ENCODE measurements at places on chromosomes 11 and 22. TPM values are rescaled to one million over a fixed set of nuclear protein-coding genes. Genes with fewer than 3 reads are reported as not detected.

DNA sequence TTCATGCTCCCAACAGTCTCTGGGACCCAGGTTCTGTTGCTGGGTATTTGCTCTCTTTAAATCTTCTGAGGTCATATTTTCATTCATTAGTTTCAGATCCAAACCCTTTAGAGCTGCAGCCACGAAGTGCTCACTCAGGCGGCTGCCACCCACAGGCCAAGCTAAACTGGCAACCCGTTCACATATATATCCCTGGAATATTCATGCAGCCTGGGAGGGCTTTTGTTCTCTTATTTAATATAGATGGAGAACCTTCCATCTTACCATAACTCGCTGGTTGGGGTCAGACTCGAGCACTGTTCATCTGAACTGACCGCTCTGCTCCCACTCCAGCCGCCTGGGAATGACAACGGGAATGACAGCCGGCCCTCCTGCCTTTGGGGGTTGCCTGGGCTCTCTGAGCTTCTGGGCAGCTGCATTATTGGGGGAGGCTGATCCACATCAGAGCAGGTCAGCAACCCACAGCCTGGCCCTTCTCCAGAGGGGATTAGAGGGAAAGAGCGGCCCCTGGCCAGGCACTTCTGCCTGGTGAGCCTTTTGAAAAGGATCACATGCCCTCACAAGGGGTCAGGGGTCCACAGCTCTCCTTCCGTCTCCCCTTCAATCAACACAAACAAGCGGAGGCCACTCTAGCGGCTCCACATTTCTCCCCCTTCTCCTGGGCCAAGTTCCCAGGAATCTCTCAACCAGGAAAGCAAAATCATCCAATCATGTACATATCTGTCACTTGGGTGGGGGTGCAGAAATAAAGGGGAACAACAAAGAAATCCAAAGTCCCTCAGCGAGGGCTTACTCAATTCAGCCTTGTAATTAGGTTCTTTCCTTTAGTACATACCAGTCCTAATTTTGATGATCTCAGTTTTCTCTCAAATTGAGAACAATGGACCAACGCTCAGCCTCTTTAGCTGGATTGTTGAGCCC is 11.8 kb downstream of the TMEM184B start:
- peak; percentile 66 for ATAC-seq

- no peak for ATAC-seq
Observed at GRCh38 chr22:39967103-39967829, 7.1 kb downstream of the TMA7B start.

DNA sequence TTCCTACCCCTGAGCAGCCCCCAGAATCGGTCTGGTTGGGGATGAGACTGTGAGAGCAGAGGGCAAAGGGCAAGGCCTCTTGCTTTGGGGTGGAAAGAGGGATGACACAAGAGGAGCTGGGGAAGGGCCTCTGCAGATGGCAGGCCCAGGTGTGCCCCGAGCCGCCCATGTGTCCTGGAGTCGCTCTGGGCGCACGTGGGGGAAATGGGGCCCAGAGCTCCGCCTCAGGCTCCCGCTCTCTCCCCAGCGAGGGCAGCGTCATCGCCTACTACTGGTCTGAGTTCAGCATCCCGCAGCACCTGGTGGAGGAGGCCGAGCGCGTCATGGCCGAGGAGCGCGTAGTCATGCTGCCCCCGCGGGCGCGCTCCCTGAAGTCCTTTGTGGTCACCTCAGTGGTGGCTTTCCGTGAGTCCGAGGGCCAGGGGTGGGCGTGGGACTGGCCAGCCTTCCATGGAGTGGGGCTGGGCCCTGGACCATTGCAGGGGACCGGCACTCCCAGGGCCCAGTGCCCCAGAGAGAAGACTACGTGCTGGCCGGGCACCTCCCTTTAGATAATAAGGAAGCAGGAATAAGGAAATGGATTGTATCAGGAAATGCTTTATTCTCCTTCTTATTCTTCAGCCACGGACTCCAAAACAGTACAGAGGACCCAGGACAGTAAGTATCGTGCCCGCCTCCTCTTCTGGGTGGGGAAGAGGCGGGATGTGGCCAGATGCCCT is 30.1 kb downstream of the ST14 start:
- no peak for ATAC-seq

Gene SEC14L6
- 2.6 TPM for total RNA-seq

- ATAC-seq, result no peak
Observed at GRCh38 chr11:2158966-2159365, 2.0 kb downstream of the INS start.

DNA sequence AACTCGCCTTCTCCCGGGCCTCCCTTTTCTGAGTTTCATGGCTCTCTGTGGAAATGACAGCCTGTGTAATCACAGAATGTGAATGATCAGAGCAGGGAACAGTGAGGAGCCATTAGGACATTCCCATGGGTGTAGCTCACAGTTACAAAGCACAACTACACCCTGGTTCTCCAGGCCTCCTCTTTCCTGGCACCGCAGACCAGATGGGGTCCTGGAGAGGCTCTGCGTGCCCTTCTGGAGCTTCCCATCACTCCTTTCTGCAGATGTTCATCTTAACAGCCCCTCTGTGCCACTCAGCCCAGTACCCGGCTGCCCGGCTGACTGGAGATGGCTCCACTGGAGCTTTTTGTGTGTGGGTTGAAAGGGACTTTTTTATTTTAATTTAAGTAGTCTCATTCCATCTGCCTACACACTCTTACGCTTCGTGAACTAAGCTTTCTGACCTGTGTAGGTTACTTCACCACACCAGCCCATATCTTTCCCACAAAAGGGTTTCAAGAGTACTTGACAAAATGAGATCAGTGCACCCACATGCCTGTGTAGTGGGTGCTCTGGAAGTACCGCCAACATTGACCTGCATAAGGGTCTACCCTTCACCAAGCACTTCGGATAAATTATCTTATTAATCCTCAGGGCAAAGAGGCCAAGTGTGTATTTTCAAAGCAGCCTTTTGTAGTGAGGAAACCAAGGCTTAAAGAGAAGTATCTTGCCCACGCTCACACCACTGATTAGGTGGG is 29.8 kb downstream of the SREBF2 start:
- peak; percentile 41 for ATAC-seq

Gene DENND5A
- 92.9 TPM for total RNA-seq

- no peak for ATAC-seq
Observed at GRCh38 chr22:29327089-29327764, 11.7 kb upstream of the RASL10A start.

DNA sequence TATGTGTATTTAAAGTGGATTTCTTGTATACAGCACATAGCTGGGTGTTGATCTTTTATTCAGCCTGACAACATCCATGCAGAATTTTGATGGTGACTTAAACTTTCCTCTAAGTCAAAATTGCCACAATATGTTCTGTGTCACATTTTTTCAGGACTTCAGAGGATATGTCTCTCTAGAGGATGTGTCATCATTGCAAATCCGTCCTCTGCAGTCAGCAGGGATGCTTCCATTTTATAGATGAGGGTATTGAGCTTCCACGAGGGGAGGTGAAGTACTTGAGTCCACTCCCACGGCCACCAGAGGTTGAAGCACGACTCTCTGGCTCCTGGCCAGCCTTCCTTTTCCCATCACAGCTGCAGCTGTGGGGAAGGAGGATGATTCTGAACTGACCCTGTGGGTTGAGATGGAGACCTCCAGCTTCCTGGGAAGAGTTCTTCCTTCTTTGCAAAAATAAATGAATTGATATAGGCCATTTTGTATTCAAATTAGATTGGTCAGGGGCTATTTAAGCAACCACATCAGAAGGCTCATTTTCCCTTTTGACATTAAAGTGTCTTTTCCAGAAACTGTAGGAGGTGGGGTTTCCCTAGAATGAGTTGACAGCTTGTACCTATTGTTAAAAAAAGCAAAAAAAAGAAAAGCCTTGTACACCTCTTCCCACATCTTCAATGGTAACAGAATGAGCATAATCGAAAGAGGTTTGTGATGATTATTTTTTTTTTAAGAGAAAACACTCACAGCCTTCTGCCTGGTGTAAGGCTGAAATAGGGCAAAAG is 55.2 kb upstream of the MYEOV start:
- ATAC-seq, result no peak

Gene RTN4R
- 17.7 TPM for total RNA-seq

Gene TANGO2
- total RNA-seq, result 10.5 TPM
